ENCODE measurements at places on chromosomes 5 and 9.

- DNase-seq: peak; percentile 77
Observed at GRCh38 chr5:40904205-40904993, 4.9 kb upstream of the C7 start.

DNA sequence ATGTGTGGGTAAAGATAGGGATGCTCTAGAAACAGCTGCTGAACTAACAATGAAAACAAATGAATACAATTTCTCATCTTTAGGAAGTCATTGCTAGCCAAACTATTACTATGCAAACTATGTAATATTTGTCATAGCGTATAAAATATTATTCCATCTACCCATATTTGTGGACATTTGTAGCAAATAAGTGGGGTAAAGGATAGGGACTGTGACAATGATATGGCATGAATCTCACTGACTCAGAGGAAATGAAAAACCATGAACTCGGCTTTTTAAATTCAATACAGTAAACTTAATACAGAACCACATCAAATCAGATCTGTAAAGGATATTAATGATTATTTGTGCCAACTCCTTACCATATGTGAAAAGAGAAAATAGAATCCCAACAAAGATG, 16.7 kb upstream of the TAS2R1 start:
- DNase-seq: no peak

DNA sequence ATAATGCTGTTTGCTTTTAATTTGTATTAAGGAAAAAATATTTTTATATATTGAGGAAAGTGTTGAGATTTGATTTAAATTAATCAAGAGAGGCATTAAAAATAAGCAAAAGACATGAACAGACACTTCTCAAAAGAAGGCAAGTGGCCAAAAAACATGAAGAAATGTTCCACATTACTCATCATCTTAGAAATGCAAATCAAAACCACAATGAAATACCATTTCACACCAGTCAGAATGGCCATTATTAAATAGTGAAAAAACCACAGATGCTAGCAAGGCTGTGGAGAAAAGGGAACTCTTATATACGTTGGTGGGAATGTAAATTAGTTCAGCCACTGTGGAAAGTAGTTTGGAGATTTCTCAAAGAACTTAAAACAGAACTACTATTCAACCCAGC, 45.9 kb downstream of the RANBP17 start:
- peak; percentile 13 for DNase-seq

- DNase-seq: peak; percentile 83
Observed at GRCh38 chr5:139651853-139652787, 4.0 kb downstream of the CXXC5 start.

DNA sequence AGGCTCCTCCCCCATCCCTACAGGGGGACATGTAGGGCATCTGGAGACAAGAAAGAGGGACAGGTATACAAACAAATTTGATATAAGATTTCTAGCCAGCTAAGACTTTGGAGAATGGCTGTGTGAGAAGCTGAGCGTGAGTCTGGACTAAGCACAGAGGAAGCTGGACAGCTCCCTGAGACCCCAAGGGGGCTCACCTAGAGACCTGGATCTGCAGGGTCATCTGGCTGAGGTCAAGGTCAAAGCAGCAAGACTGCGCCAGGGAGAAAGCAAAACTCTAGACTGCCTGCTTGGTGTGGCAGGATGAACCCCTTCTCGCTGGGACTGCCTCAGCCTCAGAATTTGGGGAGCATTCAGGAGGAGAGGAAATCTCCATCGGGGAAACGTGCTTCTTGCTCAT, 8.0 kb upstream of the GSN start:
- no peak for DNase-seq

Data from stromal cell of bone marrow (primary cell).